SK-N-SH (cell line): ENCODE measurements at places on chromosomes 6 and 20.

GRCh38 chr6:46315589-46315988 lies 144.8 kb upstream of the ENPP5 start:
- no peak for DNase-seq

- DNase-seq, result no peak
These were observed 13.8 kb downstream of the SPTLC3 start for GRCh38 chr20:13022401-13023155.

DNA sequence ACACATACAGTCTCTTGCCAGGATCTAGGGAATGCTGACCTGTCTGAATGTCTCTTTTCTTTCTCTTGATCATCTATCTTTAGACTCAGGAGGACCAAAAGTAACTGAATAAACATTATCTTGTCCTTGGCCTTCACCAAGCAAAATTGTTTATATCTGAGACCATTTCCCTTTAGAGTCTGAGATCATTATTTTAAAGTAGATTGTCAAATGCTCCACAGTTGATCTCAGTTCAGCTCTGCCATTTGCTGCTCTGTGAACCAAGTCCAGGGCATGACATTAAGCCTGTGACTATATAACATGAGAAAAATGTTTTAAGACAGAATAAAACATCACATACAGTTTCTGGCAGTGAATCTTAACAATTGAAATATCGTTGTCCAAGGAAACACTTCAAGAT lies 148.3 kb upstream of the NRSN1 start:
- DNase-seq, result no peak

GRCh38 chr6:89058627-89059026 lies 21.9 kb upstream of the PNRC1 start:
- no peak for DNase-seq

DNA sequence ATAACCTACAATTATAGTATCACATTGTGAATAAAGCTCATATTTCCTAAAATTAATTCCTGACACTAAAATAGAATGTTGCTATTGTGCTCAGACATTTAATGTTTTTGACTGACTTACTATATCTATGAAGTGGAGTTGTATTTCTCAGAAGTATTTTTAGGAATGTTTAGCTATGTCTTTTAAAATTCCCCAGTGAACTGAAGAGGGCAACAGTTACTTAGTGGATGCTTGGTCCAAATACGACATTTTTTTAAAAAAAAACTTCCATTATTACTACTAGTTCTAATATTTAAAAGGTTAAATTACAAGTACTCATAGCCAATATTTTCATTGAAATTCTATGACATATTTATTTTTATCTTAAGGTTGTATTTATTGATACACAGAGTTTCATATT lies 460.2 kb downstream of the COL12A1 start:
- DNase-seq, result no peak

DNA sequence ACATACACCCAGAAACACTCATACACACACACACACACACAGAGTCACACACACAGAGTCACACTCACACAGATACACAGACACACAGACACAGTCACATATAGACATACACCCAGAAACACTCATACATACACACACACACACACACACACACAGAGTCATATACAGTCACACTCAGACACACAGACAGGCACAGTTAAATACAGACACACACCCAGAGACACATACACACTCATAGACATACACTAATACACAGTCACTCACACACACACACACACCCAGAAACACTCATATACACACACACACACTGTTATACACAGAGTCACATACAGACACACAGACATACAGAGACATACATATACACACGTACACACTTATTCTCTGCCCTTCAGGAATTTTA lies 250.9 kb downstream of the QKI start:
- no peak for DNase-seq

GRCh38 chr6:26312501-26313397 lies 52.2 kb upstream of the BTN3A2 start:
- DNase-seq, result peak; percentile 24

GRCh38 chr6:80203283-80203682 lies 96.8 kb downstream of the BCKDHB start:
- no peak for DNase-seq

- no peak for DNase-seq
These were observed 48.6 kb downstream of the UQCC1 start for GRCh38 chr20:35363190-35363589.

DNA sequence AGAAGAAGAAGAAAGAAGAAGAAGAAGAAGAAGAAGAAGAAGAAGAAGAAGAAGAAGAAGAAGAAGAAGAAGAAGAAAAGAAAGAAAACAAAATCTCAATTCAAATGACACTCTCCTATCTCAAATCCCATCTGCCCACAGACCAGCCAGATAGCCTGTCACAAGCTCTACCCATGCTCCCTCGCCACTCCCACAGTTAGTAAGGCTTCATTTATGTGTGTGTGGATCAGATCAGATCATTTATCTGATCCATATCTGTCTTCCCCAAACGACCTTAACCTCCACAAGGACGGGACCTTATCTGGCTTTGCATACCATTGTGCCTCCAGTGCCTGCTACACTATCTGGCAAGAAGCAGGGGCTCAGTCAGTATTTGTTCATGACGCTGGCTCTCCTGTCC lies 81.9 kb upstream of the RREB1 start:
- DNase-seq, result no peak

- DNase-seq, result peak; percentile 61
These were observed 5.6 kb upstream of the SYNE1 start for GRCh38 chr6:152642578-152643375.

- no peak for DNase-seq
These were observed 120.1 kb upstream of the TCF21 start for GRCh38 chr6:133768656-133769295.

GRCh38 chr20:57756921-57757320 lies 47.1 kb upstream of the PMEPA1 start:
- DNase-seq, result no peak

DNA sequence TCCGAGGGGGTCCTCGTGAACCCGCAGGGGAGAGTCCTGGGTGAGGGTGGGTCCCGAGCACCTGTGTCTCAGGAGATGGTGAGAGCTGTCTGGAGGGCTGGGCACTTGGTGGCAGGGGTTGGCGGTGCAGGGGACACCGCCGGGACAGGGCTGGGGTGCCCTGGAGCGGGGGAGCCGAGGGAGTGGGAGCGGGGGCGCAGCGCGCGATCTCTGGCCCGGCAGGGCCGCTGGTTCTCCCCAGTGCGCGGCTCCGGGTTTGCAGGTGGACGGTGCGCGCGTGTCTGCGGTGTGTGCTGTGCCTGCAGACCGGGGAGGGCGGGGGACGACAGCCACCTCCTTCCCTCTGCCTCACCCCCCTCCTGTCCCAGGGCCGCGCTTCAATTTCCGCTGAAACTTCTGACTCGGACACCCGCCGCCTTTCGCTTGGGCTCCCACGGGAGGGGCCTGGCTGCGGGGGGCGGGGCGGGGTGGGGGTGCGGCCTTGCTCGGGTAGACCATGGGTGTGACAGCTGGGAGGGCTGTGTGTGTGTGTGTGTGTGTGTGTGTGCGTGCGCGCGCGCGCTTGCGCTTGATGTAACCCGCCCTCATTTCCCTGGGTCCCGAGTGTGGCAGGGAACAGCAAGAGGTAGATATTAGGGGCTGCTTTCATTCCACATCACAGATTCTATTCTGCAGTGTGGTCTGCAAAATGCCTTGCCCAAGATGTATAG lies 1.2 kb downstream of the TRIB3 start:
- peak; percentile 88 for DNase-seq

GRCh38 chr20:52494244-52494643 lies 302.7 kb upstream of the ZFP64 start:
- DNase-seq, result no peak

GRCh38 chr20:41080866-41081265 lies 52.2 kb downstream of the TOP1 start:
- no peak for DNase-seq

GRCh38 chr20:8932192-8933165 lies 136.4 kb upstream of the PLCB4 start:
- no peak for DNase-seq
